ENCODE measurements at places on chromosomes 11 and 22.

DNA sequence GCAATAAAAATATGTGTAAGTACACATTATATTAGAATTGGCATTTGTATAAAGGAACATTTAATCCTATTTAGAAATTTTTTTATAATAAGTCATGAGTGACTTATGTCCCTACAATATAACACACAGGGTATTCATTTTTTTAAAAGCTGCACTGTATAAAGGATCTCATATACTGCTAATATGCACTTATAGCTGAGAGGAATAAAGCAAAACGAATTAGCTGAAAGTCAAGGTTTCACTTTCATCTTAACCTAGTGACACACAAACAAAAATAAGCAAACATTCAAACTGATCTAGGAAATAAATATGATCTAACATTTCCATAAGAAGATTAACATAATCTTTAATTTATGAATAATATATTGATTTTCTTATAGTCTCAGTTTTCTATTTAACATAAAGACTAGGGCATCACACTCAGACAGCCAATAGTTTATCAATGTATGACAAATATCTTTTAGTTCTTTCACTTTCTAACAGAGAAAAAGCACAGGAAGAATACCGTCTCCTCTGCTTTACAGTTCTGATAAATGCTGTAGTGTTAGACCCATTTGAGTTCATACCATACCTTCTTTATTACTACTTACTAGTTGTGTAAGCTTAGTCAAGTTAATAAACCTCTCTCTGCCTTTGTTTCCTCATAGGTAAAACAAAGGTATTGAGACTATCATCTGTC, 42.9 kb downstream of the DCDC1 start:
- DNase-seq = no peak

DNA sequence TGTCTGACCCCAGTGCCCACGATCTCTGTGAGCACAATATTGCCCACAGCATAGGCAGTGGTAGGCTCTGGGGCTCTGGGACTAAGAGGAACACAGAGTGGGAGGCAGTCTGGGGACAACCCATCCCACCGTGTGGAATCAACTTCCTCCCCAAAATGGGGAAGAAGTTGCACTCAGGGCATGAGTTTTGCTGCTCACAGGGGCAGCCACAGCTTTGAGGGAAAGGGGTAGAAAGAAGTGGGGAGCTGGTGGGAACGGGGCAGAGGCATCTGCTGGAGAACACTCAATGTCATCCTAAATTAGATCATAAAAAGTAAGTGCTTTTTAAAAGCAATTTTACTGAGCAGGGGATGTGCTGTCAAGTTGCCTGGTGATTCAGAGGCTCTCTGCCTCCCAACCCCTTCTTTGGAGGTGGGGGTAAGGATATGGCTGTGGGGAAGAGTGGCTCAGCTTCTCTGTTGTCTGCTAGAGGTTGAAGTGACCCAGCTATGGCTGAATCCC, 233.8 kb upstream of the NCAM1 start:
- DNase-seq = no peak

DNA sequence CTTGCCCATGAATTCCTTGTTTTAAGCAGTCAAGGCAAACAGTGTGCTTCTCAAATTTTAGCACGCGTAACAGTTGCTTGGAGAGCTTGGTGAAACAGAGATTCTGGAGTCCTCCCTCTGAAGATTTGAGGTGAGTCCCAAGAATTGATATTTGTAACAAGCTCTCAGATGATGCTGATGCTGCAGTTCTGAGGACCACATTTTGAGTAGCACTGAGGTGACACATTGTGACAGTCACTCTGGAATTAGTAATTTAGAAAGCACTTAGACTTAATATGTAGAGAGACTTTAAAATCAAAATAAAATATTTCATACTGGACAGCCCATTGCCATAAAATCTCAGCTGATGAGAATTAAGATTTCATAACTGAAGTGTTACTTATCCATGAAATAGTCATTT, 38.5 kb downstream of the DNAJC24 start:
- DNase-seq = no peak

- DNase-seq = no peak
These were observed 9.3 kb downstream of the MRPL16 start for GRCh38 chr11:59801160-59801706.

GRCh38 chr11:82533628-82534327, 199.9 kb downstream of the FAM181B start:
- DNase-seq = no peak

GRCh38 chr11:11148104-11148509, 204.9 kb downstream of the CSNK2A3 start:
- DNase-seq = no peak

DNA sequence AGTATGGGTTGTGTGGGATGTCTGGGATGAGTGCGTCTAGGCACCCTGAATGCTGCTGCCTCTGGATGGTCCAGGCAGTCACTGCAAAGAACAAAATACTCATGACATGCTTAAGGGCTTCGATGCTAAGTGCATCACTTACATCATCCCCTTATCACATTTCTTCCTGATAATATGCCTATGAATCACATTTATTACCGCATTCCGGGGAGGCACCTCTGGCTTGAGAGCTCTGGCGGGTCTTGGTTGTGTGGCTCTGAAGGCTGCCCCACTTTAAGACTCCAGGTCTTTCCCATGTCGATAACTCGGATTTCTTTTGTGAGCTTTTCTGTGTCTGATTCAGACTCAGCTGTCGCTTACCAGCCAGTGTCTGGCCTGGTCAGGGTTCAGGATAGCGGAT, 1126.4 kb downstream of the TBC1D22A start:
- no peak for DNase-seq

GRCh38 chr11:14635546-14635945, 8.1 kb upstream of the PDE3B start:
- no peak for DNase-seq

DNA sequence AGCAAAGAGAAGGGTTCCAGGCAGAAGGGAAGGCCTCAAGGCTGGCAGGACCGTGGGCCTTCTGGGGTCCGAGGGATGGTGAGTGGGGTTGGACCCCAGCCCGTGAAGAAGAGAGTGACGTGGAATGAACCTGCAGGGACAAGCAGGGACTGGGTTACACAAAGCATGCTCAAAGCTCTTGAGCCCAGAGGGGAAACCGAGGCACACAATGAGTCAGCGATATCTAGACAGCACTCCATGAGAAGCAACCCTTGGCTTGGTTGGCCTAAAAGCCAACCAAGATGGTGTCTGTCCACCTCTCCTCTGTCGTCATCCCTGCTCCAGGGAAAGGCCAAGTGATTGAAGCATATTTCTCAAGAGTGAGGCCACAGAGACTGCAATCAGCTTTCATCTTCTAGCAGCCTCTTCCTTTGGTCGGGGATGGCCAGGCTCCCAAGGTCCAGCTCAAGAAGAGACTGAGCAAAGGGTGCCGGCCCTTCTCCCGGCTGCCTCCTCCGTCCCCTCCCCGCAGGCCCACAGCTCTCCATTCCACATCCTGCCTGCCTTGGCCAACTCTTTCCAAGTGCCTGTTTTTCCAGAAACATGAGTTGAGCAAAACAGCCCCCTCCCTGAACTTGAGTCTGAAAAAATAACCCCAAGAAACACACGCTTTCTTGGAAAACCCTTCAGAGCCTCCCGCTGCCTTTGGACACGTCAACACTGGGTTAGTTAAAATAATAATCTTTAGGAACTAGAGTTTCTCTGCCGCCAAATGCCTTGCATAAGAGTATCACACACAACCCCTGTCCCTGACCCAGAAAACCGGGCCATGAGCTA, 556.6 kb downstream of the MIAT start:
- no peak for DNase-seq

- no peak for DNase-seq
These were observed 135.7 kb downstream of the EHF start for GRCh38 chr11:34756591-34756990.

GRCh38 chr22:46081036-46081830, 69.1 kb upstream of the PPARA start:
- no peak for DNase-seq

- no peak for DNase-seq
These were observed 39.2 kb downstream of the TMEM135 start for GRCh38 chr11:87076874-87077429.

DNA sequence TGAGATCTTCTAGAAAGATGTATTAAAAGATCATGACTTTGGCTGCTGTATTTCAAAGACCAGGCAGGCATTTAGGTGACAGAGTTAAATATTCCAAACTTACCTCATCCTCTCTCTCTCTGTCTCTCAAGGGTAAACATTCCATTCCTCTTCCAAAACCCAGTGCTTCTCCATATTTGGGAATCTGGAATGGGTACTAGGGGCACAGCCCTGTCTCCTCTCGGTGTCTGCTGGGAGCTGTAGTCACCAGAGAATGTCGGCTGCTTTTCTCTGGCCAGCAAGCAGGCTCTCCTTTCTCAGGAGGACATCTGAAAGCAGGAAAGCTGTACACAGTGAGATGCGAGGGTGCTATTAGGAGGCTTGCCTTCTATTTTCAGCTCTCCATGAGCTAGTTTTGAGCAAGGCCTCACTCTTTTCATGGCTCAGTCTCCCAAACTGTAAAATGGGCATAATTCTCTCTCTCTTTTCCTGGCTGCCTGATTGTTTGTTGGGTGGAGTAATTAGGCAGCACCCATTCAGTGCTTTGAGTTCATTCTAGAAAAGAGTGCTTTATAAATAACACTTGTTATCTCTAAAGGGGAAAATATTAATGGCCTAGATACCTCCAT, 9.3 kb upstream of the PEX26 start:
- DNase-seq = no peak

DNA sequence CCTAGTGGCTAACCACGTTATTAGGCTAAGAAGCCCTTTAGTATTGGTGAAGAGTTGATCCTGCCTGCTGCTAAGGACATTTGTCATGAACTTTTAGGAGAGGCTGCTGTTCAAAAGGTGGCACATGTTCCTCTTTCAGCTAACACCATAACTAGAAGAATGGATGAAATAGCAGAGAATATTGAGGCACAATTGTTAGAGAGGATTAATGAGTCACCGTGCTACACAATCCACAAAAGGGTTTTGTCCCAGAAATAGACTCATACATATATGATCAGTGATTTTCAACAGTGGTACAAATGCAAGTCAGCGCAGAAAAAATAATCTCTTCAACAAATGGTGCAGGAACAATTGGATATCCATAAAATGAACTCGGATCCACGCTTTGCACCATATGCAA, 7.0 kb upstream of the MSANTD2 start:
- DNase-seq = no peak

DNA sequence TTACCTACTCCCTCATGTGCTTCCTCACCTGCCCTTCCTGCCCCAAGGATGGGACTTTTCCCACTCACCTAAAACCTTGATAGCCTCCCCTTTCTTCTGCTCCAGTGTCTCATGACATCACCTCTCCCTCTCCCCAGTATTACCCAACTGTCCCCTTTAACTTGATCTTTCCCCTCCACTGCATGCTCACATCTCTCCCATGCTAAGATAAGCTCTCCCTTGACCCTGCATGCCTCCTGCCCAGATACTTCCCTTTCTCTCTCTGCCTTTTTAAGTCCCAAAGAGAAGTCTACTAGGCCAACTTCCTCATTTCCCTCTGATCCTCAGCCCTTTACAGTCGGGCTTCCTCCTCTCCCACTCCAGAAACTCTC, 14.8 kb downstream of the CD3E start:
- no peak for DNase-seq

DNA sequence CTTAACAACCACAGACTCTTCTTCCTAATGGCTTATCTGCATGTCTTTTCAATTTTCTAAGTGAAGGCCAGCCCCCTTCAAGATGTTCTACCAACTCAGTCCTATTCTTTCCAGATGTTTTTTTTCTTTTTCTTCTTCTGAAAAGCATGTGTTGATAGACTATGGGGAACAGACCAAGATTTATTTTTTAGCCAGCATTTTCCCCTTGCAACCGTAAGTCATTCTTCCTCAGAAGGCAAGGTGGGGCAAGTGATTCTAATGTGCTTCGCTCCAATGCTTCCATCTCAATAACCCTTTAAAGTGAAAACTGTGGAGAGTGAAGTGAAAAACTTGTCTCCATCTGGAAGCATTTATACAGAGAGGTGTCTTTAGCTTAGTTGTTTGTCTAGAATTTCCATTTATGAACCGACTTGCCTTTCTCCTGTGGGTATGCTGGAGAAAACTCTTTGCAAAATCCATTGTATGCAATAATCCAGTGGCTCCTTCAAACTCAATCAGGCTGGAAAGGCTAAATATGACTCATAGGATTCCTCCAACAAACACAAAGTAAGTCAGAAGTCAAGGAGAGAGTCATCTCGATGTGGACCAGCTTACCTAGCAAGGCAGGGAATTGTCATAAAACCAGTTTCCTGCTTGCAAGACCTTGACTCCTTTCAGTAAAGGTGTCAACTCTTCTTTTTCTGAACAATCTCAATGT, 83.7 kb downstream of the MAML2 start:
- DNase-seq = no peak

DNA sequence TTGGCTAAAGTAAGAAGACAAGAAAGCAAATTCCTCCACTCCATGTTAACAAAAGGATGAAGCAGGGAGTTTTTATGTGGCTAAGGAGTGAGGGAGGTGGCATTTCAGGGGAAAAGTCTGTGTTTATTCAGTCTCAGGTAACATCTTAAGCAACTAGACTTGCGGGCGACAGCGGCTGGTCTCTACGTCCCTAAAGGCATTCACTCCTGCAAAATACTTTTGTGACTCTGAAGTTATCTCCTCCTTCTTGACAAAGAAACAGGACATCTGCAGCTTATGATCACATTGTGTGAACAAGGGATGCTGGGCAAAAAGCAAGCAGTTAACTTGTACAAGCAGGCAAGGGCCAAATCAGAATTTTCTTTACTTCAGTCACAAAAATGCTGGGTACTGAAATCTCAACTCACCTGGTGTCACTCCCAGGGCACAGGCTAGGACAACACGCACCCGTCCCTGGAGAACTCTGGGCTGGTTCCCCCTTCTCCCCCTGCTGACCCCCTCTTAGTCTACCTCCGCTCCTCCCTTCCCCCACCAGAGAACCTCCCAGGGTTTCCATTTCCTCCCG, 38.3 kb downstream of the IGLL5 start:
- DNase-seq = no peak

- no peak for DNase-seq
These were observed 1.9 kb downstream of the TPP1 start for GRCh38 chr11:6617315-6617781.

GRCh38 chr11:44600839-44601383, 35.4 kb downstream of the CD82 start:
- DNase-seq = no peak

- no peak for DNase-seq
These were observed 134.5 kb upstream of the NAV2 start for GRCh38 chr11:19577976-19578619.

- no peak for DNase-seq
These were observed 160.0 kb upstream of the NCAM1 start for GRCh38 chr11:112801025-112801816.

GRCh38 chr22:45263463-45264269, 21.1 kb upstream of the UPK3A start:
- no peak for DNase-seq
